ENCODE measurements at places on chromosomes 13 and 19. TPM values are rescaled to one million over a fixed set of nuclear protein-coding genes. Genes with fewer than 3 reads are reported as not detected.

GRCh38 chr19:3481241-3482090, 1.1 kb upstream of the SMIM24 start:
- DNase-seq: no peak

- no peak for DNase-seq
Measured at GRCh38 chr19:19191768-19192077, 229 bp downstream of the BORCS8 start.

The COX7A1 gene
- not detected for total RNA-seq

DNA sequence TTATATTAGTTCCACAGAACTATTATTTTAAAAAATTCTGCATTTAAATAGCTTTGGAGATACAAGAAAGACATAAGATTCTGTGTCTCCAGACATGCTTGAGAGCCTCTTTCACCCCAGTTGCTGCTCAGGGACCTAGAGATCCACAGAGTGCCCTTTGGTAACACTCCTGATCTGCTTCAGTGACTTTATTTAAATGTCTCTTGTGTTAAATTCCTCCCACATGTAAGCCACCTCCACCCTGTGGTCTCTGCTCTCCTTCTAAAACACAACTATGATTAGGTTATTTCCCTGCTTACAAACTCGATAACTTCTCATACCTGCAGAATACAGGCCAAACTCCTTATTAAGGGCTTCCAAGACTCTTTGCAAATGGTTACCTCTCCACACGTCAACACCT, 141.0 kb downstream of the RFC3 start:
- no peak for DNase-seq

The TMC4 gene
- total RNA-seq: 41.0 TPM

The GZMM gene
- not detected for total RNA-seq

GRCh38 chr19:3783660-3784584, 2.3 kb downstream of the MATK start:
- no peak for DNase-seq

The ZNF285 gene
- total RNA-seq: 4.4 TPM

- peak; percentile 9 for DNase-seq
Measured at GRCh38 chr13:106846571-106847448, 278.9 kb upstream of the ARGLU1 start.

The TSKS gene
- total RNA-seq: not detected

The FIZ1 gene
- 13.4 TPM for total RNA-seq

DNA sequence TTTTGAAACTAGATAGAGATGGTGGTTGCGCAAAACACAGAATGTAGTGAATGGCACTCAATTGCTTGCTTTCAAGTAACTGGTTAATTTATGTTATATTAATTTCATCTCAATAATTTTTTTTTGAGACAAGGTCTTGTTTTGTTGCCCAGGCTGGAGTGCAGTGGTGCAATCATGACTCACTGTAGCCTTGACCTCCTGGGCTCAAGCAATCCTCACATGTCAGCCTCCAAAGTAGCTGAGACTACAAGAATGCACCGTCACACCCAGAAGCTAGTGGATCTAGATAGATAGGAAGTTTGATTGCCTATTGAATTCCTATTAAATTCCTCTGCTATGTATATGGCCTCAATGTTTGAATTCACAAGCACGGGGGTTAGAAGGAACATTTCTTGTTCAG, 26.4 kb upstream of the ADGRE2 start:
- DNase-seq: no peak

DNA sequence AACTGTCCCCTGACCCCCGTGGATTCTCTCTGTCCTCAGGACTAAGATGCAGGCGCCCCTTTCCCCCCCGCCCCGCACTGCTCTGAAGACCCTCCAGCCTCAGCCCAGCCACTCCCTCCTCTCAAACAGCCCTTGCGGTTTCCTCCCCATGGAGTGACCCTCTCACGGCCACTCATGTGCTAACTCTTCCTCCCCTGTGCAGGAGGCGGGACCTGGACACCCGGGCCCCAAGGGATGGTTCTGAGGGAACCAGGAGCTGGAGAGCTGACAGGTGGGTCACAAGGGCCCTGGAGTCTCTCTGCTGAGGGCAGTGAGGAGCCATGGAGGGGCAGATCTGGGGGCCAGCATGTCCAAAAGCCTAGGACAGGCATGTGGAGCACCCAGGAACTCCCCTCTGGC, 1.9 kb downstream of the ISOC2 start:
- no peak for DNase-seq

DNA sequence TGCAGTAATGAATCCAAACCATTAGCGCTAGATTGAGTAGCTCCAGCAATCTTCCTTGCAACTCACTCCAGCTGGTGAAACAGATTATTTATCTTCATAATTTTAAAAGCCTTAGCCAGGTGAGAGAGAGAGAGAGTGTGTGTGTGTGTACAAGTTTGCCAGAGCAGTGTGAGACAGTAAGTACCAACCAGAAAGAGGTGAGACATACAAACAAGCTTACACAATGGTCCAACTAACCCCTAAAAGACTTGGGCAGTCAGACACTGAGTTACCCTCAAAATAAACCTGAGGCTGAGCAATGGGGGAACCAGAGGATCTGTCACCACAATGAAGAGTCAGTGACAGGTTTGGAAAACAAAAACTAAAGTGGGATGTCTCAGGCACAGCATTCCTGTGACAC, 8.1 kb upstream of the THSD1 start:
- DNase-seq: peak; percentile 36

The OLFM2 gene
- 6.8 TPM for total RNA-seq

DNA sequence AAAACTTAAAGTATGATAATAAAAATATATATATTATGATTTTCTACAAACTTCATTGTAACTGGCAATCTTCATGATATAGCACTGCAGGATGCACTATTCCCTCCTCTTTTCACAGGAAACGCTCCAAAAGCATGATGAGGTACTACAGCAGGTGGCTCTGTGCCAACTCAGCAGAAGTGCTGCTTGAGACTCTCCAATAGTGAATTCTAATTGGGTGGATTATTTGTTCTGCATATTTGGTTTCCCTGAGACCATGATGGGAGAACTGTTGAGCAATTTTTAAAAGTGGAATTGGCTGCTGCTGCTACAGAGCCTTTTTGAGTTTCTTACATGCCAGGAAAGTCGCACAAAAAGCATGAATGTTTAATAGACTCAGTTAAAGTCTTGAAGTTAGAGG, 1782.4 kb upstream of the PCDH20 start:
- DNase-seq: no peak

DNA sequence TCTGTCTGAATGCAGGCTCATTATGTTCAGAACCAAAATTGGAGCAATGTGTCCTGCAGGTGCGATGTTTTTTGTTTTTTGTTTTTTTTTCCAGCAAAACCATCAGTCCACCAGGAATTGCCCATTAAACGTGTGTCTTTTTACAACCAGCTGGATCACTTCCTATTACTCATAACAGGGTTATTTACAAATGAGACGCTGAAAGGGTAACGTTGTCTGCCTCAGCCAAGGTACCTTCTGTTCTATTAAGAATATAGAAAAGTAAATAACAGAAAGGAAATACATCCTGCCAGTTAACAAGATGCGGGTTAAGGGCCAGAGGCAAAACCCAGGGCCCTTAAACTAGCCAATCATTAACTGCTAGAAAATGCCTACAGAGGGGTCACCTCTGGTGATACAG, 590.4 kb downstream of the TBC1D4 start:
- DNase-seq: peak; percentile 65

GRCh38 chr13:59686798-59687394, 476.8 kb downstream of the DIAPH3 start:
- no peak for DNase-seq

The APC2 gene
- 0.19 TPM for total RNA-seq

- no peak for DNase-seq
Measured at GRCh38 chr13:26819046-26819445, 58.5 kb upstream of the GPR12 start.

DNA sequence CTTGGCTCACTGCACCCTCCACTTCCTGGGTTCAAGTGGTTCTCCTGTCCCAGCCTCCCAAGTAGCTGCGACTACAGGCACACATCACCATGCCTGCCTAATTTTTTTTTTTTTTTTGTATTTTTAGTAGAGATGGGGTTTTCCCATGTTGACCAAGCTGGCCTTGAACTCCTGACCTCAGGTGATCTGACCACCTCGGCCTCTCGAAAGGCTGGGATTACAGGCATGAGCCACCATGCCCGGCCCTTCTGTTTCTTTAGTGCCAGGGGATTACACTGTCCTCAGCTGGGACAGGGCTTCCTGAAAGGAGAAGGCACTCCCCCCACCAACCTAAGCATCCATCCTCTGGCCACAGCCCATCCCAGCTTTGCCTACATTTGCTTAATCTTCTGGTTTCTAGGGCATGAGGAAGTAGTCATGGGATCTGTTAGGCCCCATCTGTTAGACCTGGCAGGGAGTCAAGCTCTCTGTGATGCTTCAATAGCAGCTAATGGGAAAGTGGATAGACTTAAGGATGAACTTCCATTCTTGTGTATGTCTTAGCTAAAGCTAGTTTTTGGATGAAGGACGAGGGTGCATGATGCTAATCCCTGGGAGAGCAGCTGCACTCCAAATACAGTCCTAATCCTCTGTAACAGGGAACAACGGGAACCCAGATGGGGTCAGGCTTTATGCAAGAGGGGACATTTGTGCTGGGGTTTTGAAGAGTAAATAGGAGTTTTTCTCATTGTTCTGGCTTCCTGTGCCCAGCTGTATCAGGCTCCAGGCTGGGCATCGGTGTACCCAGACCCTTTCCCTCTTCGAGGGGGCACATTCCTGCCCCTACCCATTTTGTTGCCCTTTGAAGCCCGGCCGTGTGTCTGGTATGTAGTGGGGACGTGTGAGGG, 2.6 kb downstream of the VAV1 start:
- no peak for DNase-seq

DNA sequence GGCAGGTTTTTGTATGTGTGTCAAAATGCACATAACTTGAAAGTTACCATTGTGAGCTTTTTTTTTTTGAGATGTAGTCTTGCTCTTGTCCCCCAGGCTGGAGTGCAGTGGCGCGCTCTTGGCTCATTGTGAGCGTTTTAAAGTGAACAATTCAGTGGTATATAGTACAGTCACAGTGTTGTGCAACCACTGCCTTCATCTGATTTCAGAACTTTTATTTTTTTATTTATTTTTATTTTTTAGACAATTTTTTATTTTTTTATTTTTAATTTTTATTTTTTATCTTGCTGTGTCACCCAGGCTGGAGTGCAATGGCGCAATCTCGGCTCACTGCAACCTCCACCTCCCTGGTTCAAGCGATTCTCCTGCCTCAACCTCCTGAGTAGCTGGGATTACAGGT, 15.0 kb downstream of the SLC25A42 start:
- no peak for DNase-seq

- no peak for DNase-seq
Measured at GRCh38 chr19:30690935-30691818, 319.0 kb downstream of the ZNF536 start.

DNA sequence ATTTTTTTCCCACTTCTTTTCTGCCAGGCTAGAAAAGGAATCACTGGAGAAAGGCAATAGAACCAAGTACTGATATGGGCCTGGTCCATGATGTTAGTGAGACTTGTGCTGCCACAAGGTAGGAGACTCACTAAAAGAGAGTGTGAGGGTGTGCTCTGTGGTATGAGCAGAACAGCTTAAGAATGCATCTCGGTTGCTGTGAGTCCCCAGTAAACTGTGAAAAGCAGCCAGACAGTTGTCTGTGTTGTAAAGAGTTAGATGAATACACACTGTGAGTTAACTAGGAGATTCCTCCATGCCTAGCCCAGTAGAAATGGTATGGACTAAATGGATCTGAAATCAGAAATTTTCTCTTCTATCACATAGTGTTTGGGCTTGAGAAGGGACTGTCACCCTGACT, 1177.3 kb upstream of the MIR17HG start:
- no peak for DNase-seq

GRCh38 chr13:53250977-53251376, 222.4 kb downstream of the OLFM4 start:
- no peak for DNase-seq

- no peak for DNase-seq
Measured at GRCh38 chr19:46970815-46971214, 48.8 kb upstream of the NPAS1 start.

GRCh38 chr13:43150369-43151207, 127.2 kb downstream of the DNAJC15 start:
- no peak for DNase-seq

The SPIB gene
- not detected for total RNA-seq

The KCNN4 gene
- 111 TPM for total RNA-seq

DNA sequence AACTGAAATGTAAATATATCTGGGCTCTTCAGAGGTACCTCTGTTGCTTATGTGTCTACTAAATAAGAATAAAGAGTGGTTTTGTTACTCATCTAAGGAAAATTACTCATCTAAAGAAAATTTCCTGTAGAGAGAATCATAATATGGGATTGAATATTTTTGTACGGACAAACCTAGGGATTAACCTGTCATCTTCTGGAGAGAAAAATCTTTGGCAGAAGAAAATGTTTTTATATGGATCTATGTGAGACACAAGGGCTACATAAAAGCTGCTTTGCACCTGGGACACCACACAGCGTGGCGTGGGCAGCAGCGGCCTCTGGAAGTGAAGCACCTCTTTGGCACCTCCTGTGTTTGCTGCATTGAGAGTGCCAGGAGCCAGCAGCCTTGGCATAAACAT, 242.9 kb upstream of the DACH1 start:
- DNase-seq: peak; percentile 62

The PNMA8A gene
- 39.3 TPM for total RNA-seq

The MBD3L3 gene
- total RNA-seq: not detected

DNA sequence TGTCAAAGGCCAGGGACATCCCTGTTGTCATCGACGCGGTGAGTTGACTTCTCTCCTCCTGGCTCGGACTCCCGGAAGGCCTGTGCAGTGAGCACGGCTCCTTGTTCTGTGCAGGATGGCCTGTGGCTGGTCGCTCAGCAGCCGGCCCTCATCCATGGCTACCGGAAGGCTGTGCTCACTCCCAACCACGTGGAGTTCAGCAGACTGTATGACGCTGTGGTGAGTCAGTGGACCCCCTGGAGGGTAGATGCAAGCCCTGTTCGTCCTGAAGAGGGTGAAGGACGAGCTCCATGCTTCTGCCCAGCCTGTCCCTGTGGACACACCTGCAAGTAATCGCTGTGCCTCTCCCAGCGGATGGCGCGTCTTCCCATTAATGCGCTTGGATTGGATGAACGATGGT, 19.2 kb downstream of the NAXD start:
- DNase-seq: no peak

The BST2 gene
- total RNA-seq: 0.61 TPM

The AKT2 gene
- total RNA-seq: 124 TPM

GRCh38 chr19:47699360-47699917, 13.8 kb upstream of the EHD2 start:
- DNase-seq: no peak

DNA sequence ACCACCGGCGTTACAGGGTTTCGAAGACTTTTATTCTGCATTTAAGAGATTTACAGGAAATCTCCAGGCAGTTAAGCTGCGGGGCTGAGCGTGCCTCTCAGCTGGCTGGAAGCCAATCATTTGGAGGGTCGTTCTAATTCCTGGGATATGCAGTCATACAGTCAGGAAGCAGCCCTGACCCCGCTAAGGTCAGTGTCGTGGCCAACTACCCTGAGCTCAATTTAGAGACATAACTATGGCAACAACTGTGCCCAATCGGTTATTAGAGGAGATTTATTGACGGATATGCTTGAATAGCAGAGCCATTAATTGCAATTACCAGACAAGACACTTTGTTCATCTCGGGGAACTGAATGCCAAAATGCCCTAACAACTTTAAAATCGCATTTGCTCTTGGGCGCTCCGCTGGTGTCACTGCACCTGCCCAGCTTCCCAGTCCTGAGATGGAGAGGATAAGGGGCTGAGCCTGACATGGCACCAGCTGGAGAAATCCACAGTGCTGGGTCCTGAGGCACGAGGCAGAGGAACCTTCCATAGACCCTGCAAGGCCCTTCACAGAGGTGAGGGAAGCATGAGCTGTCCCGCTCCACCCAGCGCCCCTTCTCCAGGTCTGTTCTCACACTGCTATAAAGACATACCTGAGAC, 15.1 kb upstream of the ZNF507 start:
- no peak for DNase-seq

Measured in mammary epithelial cell (primary cell).